ENCODE measurements at places on chromosomes 16 and 17.
A peak's percentile ranks its signal among the peaks of the same experiment; 100 is the strongest.

GRCh38 chr17:9828296-9829295 lies 2.9 kb downstream of the GLP2R start:
- H3K27me3 ChIP-seq, result peaks cover 6% of the 10 kb centered on the region
- no peak for DNase-seq
- H3K4me3 ChIP-seq, result no peak overlapping the region

DNA sequence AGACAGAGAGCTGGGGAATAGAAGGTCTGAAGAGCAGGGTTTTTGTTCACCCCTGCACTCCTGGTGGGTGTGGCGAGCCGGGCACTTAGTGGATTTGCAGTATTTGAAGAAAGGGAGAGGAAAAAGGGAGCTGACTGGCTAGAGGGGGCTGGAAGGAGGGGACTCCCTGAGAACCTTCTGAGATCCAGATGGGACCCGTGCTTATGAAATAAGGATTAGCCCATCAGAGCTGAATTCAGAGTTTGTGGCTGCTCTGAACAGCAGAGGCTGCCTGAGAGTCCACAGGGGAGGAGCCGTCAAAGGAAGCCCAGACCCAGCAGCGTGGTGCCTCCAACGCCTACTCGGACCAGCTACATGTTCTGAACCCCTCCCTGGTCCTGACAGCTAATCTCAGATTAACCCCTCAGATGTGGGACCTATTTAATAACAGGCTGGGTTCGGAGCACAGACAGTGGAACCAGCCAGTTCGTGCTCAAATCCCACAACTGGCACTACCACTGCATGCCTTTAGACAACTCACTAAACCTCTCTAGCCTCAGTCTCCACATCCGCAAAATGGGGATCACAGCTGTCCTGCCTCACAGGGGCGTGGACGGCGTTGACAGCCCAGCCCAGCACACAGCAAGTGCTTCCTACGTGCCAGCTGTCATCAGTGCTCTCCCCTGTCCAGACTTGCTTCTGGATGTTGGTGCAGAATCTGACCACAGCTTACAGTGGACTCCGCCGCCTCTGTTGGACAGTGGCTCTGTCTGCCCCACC lies 70.6 kb downstream of the DYNLRB2 start:
- H3K4me1 ChIP-seq, result no peaks in the 10 kb centered on the region
- DNase-seq, result no peak
- no peaks in the 10 kb centered on the region for H3K36me3 ChIP-seq
- H3K4me3 ChIP-seq, result no peak overlapping the region

DNA sequence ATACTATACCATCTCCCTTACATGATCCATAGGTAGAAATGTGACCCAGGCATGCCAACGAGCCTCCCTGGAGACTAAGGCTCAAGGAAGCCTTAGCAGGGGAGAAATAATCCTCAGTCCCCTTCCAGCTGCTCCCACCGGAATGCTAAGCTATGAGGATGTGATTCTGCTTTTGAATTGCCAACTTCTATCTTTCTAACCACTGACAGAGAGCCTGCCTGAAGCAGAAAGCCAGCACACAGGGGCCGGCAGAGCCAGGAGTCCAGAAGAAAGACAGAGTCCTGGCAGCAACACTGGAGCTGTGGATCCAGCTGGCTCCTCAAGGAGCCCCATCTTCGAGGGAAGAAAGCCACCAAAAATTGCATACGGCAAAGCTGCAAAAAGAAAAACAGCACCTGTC lies 579.6 kb upstream of the CDH5 start:
- no peak overlapping the region for H3K27ac ChIP-seq
- H3K36me3 ChIP-seq, result no peaks in the 10 kb centered on the region
- no peak for DNase-seq

GRCh38 chr16:72060405-72060804 lies 2.6 kb upstream of the HPR start:
- H3K4me3 ChIP-seq, result no peak overlapping the region
- H3K27ac ChIP-seq, result no peak overlapping the region
- no peaks in the 10 kb centered on the region for H3K4me1 ChIP-seq
- no peak for DNase-seq
- H3K36me3 ChIP-seq, result no peaks in the 10 kb centered on the region
- H3K27me3 ChIP-seq, result no peaks in the 10 kb centered on the region

DNA sequence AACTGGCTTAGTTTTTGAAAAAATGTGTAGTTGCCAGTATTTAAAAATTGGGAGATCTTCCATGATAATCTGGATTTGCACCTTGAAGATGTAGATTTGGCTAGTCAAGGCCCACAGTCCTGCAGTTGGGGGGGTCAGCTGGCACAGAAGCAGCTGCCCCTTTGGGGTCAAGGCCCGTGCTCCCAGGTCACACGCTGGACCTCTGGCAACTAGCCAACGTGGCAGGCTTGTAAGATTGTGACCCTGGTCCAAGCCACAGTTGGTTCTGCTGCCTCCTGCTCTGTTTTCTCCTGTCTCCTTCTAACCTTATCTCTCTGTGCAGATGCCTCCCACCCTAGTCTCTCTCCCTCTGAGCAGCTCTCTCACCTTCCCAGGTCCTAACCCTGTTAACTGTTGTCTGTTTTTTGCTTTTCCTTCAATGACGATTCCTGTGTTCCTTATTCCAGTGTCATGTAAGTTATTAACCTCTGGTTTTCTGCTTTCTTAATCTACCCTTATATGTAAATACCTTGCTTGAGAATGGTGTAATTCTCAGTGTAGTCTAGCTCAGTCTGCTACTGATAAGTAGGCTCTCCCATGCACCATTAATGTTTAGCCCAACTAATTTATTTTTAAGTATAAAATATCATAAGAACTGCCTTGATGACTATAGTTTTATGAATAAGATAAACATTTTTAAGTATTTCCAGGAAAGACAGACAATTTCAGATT lies 27.9 kb downstream of the CLEC16A start:
- H3K4me3 ChIP-seq, result no peak overlapping the region
- no peak for DNase-seq
- H3K27me3 ChIP-seq, result no peaks in the 10 kb centered on the region
- no peaks in the 10 kb centered on the region for H3K4me1 ChIP-seq
- H3K27ac ChIP-seq, result no peak overlapping the region

GRCh38 chr16:4481526-4481925 lies 5.3 kb downstream of the HMOX2 start:
- H3K4me1 ChIP-seq, result peaks cover 7% of the 10 kb centered on the region
- no peak overlapping the region for H3K27ac ChIP-seq
- H3K4me3 ChIP-seq, result no peak overlapping the region

DNA sequence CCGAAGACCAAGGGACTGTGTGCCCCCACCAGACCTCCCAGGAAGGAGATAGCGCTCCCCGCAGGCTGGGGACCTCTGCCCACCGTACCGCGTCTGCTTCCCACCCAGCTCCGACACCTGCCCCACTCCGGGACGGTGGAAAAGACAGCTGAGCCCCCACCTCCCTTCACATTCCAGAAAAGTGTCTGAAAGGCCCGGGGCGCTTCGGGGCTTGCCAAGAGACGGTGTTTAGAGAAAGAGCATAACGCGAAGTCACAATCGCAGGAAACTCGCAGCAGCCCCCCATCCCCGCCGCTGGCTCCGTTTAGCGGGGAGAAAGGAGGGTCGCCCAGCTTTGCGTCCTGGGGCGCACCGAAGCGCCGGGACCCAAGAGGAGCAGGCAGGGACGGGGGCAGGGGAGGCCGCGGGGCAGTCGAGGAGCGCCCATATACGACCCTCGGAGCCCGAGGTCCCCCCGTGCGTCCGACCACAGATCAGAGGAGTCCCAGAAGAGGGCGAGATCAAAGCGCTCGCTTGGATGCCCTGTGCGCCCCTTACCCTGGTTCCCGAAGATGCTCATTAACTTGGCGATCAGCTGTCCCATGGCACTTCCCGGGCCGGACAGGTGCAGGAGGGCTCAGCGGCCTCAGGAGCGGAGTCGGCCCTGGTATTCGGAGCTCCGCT lies 652 bp downstream of the ARL5C start:
- H3K36me3 ChIP-seq, result no peaks in the 10 kb centered on the region
- H3K4me3 ChIP-seq, result peak overlapping the region; percentile 47
- H3K27ac ChIP-seq, result no peak overlapping the region
- no peaks in the 10 kb centered on the region for H3K4me1 ChIP-seq

GRCh38 chr16:3640207-3640606 lies 14.3 kb upstream of the DNASE1 start:
- no peak overlapping the region for H3K27ac ChIP-seq
- H3K4me3 ChIP-seq, result no peak overlapping the region
- no peaks in the 10 kb centered on the region for H3K27me3 ChIP-seq

GRCh38 chr17:75571197-75571884 lies 16.3 kb upstream of the MYO15B start:
- no peak overlapping the region for H3K4me3 ChIP-seq
- DNase-seq, result no peak
- H3K4me1 ChIP-seq, result no peaks in the 10 kb centered on the region
- no peak overlapping the region for H3K27ac ChIP-seq
- H3K27me3 ChIP-seq, result no peaks in the 10 kb centered on the region
- H3K36me3 ChIP-seq, result no peaks in the 10 kb centered on the region

DNA sequence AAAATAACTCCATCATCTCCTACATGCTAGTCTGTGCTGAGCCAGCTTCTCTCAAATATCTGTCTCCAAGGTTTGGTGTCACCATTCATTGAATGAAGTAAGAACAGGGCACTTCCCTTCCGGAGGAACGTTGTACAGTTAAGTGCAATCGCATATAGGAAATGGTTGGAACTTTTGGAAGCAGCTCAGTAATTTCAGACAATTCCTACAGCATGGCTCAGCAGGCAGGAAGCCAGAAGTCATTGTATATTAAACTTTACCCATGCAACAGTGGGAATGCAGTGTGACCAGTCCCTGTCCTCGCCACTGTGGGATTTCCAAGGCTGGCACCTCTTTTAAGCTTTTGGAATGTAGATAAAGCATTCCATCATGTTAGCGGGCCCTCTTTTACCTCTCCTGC lies 51.1 kb upstream of the MYH2 start:
- H3K27ac ChIP-seq, result no peak overlapping the region
- H3K4me1 ChIP-seq, result no peaks in the 10 kb centered on the region
- no peak overlapping the region for H3K4me3 ChIP-seq
- DNase-seq, result no peak

DNA sequence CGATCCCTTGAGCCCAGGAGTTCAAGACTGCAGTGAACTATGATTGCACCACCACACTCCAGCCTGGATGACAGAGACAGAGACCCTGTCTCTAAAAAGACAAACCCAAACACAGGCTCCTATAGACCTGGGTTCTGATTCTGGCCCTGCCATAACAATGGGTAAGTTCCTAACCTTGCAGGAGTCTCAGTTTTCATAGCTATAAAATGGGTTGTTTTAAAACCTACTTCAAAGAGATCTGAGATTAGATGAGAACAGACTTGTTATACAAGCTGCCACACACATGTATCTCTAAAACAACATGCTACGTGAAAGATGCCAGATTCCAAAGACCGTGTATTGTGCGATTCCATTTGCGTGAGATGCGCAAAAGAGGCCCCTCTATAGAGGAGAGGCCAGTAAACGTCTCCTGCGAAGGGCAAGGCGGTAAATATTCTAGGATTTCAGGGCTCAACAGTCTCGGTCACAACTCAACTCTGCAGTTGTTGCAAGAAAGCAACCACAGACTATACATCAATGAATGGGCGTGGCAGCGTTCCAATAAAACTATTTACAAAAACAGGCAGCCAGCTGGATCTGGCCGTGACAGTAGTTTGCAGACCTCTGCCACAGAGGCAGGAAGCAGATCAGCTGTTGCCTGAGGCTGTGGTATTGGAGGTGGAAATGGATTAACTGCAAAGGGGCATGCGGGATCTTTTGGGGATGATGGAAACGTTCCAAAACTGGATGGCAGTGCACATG lies 5.9 kb downstream of the CORO7 start:
- no peak overlapping the region for H3K4me3 ChIP-seq
- no peak overlapping the region for H3K27ac ChIP-seq
- no peaks in the 10 kb centered on the region for H3K36me3 ChIP-seq
- DNase-seq, result no peak
- H3K27me3 ChIP-seq, result no peaks in the 10 kb centered on the region

DNA sequence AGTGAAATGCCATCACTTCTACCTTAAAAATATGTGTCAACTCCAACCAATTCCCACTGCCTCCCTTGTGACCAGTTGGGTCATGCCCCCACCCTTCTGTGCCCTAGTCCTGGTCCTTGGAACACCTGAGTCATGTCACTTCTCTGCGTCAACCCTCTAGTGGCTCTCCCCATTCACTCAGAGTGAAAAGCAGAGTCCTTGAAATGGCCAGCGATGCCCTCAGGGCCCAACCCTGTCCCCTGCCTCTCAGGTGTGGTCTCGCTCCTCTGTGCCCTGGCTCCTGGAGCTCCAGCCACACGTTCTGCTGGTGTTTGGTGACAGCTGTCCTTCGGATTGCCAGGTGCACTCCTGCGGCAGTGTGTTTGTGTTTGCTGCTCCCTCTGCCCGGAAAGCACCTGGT lies 89.2 kb downstream of the SPECC1 start:
- no peak overlapping the region for H3K4me3 ChIP-seq
- no peaks in the 10 kb centered on the region for H3K27me3 ChIP-seq
- H3K36me3 ChIP-seq, result no peaks in the 10 kb centered on the region
- no peak overlapping the region for H3K27ac ChIP-seq
- DNase-seq, result no peak

DNA sequence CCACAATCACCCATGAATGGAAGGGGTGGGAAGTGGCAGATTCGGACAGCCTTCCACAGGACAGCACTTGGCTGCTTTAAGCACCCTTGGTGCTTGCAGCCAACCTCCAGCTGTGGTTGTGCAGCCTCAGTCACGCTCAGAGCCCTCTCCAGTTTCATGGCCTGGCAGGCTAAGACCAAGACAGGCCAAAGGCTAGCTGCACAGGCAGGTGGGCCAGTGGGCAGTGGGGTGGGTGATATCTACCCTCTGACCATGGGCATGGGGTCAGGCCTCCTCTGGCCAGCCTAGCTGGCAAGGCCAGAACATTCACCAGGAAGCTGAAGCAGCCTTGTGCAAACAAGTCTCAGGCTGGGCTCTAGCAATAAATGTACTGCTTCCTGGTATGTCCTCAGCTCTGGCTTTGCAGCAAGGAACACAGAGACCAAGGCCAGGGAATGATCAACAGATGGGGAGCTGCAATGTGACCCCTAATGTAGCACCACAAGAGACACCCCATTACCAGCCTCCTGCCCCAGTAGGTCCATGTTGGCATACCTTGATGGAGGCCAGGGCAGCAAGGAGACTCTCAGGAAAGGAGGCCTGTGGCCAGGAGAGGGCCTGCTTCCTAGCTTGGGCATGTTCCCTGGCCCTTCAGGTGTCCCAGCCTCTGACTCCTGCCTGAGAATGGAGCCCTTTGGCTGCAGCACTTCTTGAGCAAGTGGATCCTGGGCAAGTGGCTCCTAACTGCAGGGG lies 20.9 kb downstream of the HSD11B2 start:
- no peak for DNase-seq
- H3K27me3 ChIP-seq, result no peaks in the 10 kb centered on the region
- no peaks in the 10 kb centered on the region for H3K36me3 ChIP-seq

- DNase-seq, result no peak
- H3K36me3 ChIP-seq, result peaks cover 26% of the 10 kb centered on the region
- no peak overlapping the region for H3K4me3 ChIP-seq
- peak overlapping the region; percentile 85 for H3K27ac ChIP-seq
Observed at GRCh38 chr16:74556375-74556922, 50.5 kb downstream of the GLG1 start.

DNA sequence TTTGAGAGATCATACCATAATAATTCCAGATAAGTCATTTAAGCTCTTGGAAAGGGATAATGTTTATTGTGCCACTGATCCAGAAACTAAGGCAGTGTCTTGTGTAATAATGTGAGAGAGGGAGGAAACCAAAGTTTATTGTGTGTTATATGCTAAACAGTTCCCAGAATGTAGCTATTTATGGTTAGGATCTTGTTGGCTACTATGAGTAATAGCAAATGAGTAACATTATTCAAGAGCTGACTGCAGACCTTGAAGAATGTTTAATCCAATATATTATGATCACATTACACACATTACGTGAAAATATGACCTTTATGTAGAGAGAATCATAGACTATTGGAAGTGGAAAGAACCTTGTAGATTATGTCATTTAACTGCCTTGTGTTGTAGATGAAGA lies 139.5 kb downstream of the BCAS3 start:
- H3K4me3 ChIP-seq, result no peak overlapping the region
- peak; percentile 18 for DNase-seq
- no peaks in the 10 kb centered on the region for H3K27me3 ChIP-seq
